NCI-H1105 treated with DMSO at 0.1 percent for 48 hours (cell line): ENCODE measurements at places on chromosomes 4 and X.

DNA sequence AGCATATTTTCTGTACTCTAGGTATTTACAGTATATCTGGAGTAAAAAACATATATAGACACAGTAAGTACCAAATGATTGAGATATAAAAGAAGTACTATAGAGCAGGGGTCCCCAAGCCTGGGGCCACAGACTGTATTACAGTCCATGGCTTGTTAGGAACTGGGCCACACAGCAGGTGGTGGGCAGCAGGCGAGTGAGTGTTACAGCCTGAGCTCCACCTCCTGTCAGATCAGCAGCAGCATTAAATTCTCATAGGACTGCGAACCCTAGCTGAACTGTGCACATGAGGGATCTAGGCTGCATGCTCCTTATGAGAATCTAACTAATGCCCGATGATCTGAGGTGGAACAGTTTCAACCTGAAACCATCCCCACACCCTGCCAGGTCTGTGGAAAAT, 300.7 kb downstream of the NR3C2 start:
- no peak for DNase-seq

GRCh38 chr4:7217474-7218321, 25.4 kb downstream of the SORCS2 start:
- DNase-seq = no peak

GRCh38 chrX:131388293-131388692, 99.2 kb upstream of the IGSF1 start:
- no peak for DNase-seq

- no peak for DNase-seq
Observed at GRCh38 chrX:20506739-20507138, 240.0 kb upstream of the RPS6KA3 start.

DNA sequence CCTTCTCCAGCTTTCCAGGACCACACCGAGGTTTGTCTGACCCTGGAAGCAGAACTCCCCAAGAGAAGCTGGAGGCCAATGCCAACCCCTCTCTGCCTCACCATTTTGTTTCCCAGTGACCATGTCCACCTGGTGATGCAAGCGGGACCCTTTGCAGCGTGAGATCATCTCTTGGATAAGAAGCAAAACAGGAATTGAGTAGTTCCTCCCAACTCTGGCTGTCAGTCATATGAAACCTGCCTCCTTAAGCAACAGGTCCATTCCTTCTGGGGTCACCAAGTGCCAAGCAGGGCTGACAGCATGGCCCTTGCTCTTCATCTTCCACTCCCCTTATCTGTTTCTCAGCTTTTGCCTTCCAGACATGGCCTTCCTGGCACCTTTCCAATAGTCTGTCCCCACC, 41.3 kb upstream of the MTM1 start:
- DNase-seq = no peak

- DNase-seq = no peak
Observed at GRCh38 chr4:123050018-123050417, 127.6 kb upstream of the NUDT6 start.

DNA sequence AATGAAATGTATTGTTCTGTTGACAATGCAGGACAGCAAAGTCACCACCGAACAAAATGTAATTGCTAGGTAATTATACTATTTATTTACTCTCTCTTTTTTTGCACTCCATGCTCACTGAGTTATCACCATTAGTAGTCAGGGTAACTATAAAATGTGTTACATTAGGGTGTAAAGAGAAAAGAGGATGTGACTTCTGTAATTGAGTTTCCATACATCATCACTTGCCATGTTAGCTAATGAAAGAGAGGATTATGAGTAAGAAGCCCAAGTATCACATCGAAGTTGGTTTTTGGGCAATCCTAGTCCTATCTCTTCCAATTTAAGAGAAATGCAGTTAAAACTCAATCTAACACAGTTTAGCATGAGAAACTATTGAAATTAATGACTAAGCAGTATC, 7.6 kb downstream of the ZXDA start:
- DNase-seq = peak; percentile 40

- no peak for DNase-seq
Observed at GRCh38 chr4:5805270-5805669, 87.6 kb downstream of the CRMP1 start.

- DNase-seq = no peak
Observed at GRCh38 chrX:68728186-68728585, 80.7 kb downstream of the STARD8 start.
